ENCODE measurements at places on chromosomes 2 and 18.

DNA sequence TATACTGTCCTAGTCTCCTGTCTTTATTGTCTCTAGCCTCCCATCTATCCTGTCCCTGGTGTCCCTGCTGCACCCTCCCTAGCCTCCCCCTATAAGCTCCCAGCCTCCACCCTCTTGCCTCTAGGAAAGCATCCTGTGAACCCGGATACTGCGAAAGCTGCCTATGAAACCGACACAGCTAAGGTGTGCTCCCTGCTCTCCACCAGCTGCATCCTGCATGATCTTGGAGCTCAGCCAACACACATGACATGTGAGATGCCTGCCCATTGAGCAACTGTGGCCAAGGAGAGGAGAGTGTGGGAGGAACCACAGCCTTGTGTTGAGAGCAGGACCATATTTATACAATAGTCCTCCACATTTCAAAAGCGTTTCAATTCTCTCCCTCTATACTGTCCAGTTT is 187.1 kb downstream of the ZBTB7C start:
- peak; percentile 55 for DNase-seq

DNA sequence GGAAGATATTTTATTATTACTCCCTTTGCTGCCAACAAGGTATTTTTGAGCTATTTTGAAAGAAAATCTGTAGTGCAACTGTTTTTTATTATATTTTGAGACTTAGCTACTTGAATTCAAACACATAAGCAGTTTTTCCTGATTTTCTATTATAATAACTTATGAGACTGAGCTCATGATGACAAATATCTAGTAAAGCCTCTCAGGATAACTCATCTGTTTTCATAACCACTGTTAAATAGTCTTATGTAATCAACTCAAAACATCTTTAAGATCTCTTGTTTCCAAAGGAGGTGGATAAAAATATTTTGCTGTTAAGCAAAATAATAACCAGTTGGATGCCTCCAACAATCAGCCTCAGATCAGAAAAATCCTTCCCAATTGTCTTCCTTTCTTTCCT is 21.9 kb upstream of the PPP1CB start:
- no peak for DNase-seq

DNA sequence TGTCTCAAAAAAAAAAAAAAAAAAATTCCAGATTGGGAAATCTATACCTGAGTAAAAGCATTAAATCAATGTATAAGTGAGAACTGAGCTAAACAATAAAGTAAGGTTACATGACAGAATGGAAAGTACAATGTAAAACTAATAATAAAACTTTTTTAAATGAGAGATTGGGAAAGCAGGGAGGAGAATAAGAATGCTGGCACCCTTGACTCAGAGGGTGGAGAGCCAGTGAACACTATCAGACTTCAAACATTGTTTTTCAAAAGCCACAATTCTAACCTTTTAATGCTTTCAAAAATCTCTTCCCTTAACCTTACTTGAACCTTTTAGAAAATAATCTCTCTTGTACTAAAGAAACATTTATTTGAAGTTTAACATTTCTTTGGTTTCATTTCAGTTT is 63.5 kb downstream of the TBC1D8 start:
- no peak for DNase-seq

- peak; percentile 48 for DNase-seq
Observed at GRCh38 chr18:21242141-21242779, at the start of gene GREB1L. Gene GREB1L, plus strand, starts transcription at chr18:21242232. Its CDS starts 141,287 bp downstream, at chr18:21383519.

- no peak for DNase-seq
Observed at GRCh38 chr2:186855216-186855615, 6.2 kb upstream of the ZSWIM2 start.

DNA sequence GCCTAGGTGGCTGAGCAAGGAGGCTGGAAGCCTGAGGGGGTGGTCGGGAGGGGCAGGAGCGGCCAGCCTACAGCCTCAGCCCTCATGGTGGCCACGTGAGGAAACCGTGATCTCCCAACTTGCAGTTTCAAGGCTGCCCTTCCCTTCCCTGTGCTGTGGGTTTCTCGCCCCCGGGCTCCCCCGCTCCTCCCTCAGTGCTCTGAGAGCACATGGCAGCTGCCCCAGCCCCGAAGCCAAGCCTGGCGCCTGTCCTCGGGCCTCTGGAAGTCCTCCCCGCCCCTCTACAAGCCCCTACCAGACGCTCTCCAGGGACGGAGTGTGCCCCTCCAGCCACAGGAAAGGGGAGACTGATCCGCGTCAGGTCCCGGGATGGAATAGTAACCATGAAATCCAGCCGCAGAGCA is 586 bp upstream of the ANKRD23 start:
- peak; percentile 14 for DNase-seq

DNA sequence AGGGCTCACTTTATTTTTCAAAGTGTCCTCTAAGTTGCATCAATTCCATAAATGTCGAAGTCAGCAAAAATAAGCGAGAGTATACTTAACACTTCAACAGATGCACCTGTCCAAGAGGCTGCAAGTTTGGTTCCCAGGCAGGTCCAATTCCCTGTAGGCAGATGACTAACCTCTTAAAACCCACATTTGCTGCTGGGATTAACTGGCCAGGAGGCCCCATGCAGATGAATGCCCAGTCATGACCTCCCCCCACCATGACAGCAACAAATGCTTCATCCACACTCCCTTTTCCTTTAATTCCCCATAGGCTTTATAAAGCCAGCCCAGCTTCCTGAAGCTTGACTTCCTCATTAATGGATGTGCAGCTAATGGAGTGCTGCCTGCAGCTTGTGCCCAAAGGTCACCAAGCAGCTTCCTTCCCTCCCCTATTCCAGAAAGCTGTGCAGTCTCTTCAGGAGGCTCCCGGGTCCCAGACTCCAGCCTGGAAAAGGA is 35.7 kb downstream of the REEP1 start:
- no peak for DNase-seq

DNA sequence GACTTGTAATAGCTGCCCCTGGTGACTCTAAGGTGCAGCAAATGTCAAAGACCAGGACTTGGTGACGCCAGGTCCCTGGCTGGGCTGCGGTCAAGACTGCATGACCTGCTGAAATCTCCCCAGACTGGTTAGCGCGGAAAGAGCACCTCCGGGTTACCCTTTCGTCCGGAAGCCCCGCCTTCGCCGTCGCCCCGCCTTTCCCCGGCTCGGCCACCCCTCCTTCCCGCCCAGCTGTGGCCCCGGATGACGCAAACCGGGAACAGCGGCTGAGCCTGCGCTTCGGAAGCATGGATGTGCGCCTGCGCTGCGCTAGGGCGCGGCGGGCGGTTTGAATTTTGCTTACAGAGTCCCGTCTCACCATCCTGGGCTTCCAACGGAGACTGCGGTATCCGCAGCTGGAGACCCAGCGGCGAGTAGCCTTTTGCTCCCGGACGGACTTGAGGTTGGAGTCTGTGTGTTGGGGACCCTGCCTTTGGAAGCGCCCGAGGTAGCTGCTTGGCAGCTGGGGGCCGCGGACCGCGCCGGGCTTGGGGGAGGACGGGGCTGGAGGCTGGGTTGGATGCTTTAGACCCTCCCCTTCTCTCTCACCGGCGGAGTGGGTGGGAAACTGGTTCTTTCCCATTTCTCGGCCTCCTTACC is at the start of gene SKA1:
Gene SKA1 (plus strand): TSS at position 294 of the 639 bp plus-strand sequence. CDS start 785 bp downstream, outside the sequence.
- peak; percentile 97 for DNase-seq

DNA sequence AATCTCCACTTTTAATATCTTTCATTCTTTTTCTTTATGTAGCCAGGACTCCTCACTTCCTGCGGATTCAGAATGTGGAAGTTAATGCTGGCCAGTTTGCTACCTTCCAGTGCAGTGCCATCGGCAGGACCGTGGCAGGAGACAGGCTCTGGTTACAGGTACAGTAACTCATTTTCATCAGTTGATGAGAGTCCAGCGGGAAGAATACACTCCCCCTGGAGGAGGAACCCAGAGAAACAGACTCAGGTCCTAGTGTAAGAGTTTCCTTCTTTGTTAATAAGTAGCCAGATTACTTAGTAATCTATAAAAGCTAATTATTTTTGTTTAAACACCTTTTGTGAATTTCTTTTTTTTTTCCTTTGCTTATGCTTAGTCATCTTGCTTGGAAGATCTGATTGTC is 359.4 kb downstream of the PTPRM start:
- DNase-seq: no peak

- DNase-seq: peak; percentile 73
Observed at GRCh38 chr2:25324905-25325592, 16.7 kb downstream of the DNMT3A start.

- no peak for DNase-seq
Observed at GRCh38 chr2:197261808-197262226, 48.8 kb downstream of the ANKRD44 start.

GRCh38 chr2:126399001-126399400 is 257.0 kb upstream of the GYPC start:
- no peak for DNase-seq

DNA sequence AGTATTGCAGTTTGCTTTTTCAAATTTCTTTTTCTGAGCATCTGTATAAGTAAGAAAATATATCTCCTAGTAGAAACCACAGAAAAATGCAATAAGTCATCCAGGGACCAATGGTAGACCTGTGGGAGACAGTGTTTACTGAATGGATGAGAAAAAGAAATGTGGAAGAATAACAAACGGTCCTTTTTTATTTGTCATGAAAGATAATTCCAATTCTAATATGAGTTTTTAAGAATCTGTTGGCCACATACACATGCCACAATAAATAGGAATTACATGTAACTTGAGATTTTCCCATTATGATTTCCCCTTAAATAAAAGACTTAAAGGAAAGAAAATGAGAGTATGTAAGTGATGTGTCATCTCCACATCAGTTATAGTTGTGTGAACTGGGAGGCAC is 107.7 kb upstream of the RAB27B start:
- no peak for DNase-seq

- no peak for DNase-seq
Observed at GRCh38 chr2:112910219-112910618, 746 bp upstream of the IL37 start.

GRCh38 chr2:26590980-26591618 is 50.1 kb downstream of the CIB4 start:
- DNase-seq: no peak

- no peak for DNase-seq
Observed at GRCh38 chr2:227713291-227713690, 4.5 kb downstream of the SLC19A3 start.

DNA sequence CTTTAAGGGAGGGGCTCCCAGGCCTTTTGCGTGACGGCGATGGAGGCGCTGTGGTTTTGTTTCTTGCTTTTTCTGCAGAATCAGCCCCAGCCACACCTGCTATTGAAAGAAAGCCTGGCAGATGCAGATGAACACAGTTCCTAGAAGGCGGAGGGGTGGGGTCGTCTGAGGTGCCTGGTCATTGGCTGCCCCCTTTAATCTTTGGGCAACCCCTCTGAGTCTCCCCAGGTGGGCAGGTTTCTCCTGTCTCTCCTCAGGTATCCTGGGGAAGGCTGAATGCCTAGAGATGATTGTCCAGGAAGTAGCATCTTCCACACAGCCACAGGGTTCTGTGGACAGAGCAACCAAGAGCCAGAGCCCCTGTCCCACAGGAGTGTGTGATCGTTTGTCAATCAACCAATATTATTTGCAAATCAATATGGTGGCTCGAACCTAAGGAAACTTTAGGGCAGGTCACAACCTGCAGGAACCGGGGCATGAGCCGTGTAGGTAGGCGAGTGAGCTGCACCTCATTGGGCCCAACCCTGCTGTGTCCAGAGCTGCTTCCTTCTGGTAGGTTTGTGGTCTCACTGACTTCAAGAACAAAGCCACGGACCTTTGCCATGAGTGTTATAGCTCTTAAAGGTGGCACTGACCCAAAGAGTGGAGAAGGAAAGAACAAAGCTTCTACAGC is 104.3 kb downstream of the NDUFA10 start:
- no peak for DNase-seq

Data from left hindlimb (tissue), 1 donor.